ENCODE measurements at places on chromosomes 16 and 17.

DNA sequence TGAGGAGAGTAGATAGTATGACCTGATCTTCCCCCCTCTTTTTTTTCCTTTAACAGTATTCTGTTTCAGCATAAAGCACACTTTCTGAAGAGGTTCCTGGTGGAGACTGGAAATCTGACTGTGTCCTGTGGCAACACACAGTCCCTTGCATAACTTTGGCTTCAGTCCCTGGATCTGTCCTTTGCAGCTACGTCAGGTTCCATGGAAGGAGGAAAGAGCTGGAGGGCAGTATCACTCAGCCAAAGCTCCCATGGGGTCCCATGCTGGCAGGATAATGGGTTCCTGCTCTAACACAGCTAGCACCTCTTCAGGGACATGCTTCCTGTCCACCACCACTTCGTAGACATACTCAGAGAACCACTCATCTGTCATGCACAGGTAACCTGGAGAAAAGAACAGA, 13.3 kb upstream of the SLC6A4 start:
- DNase-seq: no peak

- DNase-seq: no peak
Observed at GRCh38 chr17:31509095-31509804, 117.8 kb downstream of the RAB11FIP4 start.

- DNase-seq: no peak
Observed at GRCh38 chr17:80387071-80387470, 27.9 kb upstream of the ENDOV start.

DNA sequence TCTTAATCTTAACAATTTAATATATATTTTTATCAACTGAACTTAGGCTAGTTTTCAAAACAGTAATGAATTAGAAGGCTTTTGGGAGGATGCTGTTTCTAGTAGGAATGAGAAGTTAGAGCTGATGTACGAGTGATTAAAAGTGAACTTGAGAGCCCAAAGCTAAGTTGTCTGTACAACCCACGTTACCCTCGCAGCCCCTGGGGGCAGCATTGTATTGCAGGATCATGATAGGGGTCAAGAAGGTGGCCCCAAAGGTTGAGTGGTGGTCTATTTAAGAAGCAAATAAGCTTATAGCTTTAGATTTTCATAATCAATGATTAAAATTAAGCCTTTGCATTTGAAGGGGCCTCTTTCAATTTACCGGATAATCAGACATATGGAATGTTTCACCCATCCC, 33.7 kb upstream of the ALDH3A2 start:
- DNase-seq: no peak

DNA sequence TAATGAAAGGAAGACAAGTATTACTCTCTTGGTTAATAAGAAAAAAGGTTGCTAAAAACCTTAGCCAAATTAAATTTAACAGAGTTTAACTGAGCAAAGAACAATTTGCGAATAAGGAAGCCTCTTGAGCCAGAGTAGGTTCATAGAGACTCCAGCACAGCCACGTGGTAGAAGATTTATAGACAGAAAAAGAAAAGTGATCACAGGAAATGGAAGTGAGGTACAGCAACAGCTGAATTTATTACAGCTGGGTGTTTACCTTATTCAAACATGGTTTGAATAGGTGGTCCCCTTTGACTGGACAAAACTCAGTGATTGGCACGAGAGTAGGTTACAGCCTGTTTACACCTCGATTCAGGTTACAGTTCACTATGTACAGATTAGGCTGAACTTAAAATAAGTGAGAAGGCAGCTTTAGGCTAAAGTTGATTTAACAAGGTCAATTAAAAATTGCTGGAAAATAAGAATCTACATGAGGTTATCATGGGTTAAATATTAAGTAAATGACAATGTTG, 3.3 kb upstream of the CCL15 start:
- no peak for DNase-seq

- DNase-seq: no peak
Observed at GRCh38 chr17:15247891-15248529, 17.1 kb downstream of the PMP22 start.

DNA sequence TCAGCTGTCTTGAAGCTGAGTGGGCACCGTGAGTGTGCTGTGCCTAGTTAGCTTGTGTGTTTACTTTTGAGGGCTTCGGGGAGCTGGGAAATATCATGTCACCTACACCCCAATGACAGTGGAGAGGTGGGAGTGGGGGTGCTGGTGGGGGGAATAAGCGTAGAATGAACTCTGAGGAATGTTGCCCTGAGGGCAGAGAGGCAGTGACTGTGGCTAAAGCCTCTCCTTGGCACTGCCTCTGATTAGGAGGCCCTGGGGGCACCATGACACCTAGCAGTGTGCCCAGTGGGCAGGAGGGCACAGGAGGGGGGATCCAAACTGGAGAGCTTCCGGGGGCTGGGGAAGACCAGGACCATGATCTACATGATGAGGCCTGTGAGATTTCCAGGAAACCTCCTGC, 24.8 kb downstream of the CACNA1G start:
- no peak for DNase-seq

DNA sequence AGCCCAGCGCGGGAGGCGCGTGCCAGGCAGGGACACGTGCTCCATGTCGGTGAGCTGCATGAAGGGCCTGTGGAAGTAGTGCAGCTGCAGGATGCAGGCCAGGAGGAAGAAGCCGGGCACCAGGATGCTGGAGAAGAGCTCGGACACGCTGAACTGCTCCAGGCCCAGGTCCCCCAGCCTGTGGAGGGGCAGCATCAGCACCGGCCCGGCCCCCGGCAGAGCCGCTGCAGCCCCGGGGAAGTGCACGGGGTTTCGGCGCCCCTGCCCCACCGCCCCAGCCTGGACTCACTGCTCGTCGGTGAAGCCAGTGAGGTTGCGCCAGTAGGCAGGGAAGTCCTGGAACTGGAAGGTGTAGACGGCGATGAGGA, 28.0 kb downstream of the CTU2 start:
- no peak for DNase-seq

GRCh38 chr17:74807441-74807840, 31.3 kb upstream of the NAT9 start:
- no peak for DNase-seq
